GM12864 (cell line): ENCODE measurements at places on chromosomes 7 and 10.

DNA sequence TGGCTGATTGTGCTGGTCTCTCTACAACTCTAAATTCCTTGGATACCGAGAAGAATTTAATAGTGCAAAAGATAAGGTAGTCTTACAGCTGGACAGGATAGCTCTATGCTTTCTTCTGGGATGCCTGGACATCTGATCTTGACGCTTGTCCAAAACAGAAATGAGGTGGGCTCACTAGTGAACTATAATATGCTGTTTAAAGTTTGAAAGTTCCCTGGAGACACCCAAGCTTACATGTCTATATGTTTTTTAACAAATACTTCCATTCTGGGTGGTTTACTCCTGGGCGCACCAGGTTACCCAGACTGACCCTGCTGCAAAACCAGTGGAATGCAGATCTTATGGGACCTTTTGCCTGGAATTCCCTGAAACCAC is 702.1 kb upstream of the COBL start:
- no peak for DNase-seq

GRCh38 chr10:48633381-48634197 is 28.7 kb upstream of the ARHGAP22 start:
- no peak for DNase-seq

- no peak for DNase-seq
Measured at GRCh38 chr7:136947347-136947746, 78.9 kb downstream of the CHRM2 start.

DNA sequence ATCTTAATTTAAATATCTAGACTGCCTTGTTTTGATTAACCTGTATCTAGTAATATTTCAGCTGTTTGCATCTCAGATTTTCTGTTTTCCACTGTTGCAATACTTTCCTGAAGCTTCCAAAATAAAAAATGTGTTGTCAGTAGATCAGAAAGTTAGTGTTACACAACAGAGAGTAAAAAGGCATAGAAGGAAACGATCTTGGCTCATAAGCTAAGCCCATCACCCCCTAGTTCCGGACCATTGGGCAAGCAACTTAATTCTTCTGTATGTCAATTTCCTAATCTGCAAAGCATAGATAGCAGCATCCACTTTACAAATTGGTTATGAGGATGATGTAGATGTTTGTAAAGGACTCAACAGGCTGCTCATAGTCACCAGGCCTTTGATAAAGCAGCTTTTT is 4.4 kb downstream of the PON3 start:
- DNase-seq: no peak

- DNase-seq: no peak
Measured at GRCh38 chr7:54705436-54705835, 53.6 kb downstream of the SEC61G start.
